ENCODE measurements at places on chromosomes 16 and 17.

GRCh38 chr17:57853695-57854094 is 3.9 kb upstream of the MRPS23 start:
- DNase-seq: no peak

GRCh38 chr17:8420041-8420934 is 15.4 kb upstream of the NDEL1 start:
- DNase-seq: no peak

DNA sequence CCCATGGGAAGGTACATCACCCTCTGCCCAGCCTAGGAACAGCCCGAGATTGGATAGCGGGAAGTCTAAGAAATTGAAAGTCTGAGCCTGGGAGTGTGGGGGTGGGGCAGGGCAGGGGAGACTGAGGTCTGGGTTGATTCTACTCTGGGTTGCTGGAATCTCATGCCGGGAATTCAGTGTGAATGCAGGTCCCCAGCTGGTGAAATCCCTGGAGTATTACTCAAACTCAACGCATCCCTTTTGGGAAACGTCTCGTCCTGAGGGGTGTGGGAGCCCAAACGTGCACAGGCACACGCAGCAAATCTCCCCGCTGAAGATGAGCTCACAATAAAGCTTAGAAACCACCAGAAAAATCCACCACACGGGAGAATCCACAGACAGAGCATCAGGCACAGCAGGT is 55.4 kb downstream of the SOCS1 start:
- DNase-seq: no peak

DNA sequence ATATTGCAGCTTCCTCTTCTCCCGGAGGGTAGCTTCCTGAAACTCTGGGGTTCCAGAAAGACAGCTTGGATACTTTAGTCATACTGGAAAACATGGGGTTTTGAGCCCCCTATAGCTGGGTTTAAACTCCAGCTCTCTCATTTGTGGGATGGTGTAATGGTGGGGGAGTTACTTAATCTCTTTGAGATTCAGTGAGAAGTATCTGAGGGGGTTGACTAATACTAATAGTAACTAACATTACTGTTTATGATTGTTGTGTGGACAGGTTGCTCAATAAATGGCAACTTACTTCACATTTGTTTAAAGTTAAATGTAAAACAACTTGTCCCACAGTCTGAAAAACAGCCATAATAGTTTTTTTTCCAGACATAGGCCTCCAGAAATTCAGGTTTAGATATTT is 5.1 kb upstream of the SUZ12 start:
- DNase-seq: no peak

DNA sequence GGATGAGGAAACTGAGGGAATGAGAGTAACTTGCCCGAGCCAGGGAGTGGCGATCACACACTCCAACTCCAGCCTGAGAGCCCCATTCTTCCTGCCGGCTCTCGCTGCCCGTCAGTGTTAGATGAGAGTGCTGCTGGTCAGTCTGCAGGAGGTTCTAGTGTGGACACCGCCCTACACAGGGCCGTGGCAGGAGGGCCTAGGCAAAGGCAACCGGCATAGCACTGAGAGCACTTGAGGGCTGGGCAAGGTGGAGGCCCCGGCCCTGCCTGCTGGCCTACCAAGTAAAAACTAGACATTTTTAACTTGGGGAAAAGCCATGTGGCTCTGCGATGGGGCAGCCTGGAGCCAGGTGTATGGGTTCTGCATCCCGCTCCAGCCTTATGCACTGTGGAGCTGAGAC is 354.8 kb downstream of the SEC14L1 start:
- DNase-seq: no peak

DNA sequence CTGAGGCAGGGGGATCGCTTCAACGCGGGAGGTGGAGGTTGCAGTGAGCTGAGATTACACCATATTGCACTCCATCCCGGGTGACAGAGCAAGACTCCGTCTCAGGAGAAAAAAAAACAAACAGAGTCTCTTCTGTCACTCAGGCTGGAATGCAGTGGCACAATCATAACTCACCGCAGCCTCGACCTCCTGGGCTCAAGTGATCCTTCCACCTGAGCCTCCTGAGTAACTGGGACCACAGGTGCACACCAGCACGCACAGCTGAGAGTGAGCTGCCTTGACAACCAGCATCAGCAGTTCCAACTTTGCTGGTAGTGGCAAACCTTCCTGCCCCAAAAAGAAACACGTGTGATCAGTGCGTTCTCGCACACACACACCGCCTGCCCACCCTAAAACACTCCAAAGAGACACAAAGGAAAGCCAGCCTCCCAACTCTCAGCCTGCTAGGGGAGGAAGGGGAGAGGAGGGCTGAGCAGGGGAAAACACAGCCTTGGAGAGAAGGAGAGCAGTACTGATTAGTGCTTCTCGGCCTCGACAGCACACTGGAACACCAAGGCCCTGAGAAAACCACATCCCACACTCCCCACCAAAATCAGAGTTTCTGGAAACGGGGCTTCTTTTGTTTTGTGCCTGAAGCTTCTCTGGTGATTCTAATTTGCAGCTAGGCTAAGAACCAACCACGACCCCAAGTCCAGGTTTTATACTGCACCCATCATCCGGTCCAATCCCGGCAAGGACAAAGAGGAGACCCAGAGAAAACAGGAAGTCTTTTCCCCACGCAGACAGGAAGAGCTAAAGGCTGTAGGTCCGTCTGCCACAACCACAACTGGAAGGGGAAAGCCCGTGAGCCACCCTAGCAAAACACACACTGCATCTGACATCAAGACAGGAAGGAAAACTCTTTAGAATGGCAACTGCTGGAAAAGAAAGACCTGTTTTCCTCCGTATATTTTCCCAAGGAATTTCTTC is 28.8 kb downstream of the ZCCHC14 start:
- no peak for DNase-seq

GRCh38 chr16:66204756-66205155 is 161.7 kb upstream of the CDH5 start:
- no peak for DNase-seq

- DNase-seq: no peak
Measured at GRCh38 chr16:66391726-66392670, 25.5 kb downstream of the CDH5 start.

DNA sequence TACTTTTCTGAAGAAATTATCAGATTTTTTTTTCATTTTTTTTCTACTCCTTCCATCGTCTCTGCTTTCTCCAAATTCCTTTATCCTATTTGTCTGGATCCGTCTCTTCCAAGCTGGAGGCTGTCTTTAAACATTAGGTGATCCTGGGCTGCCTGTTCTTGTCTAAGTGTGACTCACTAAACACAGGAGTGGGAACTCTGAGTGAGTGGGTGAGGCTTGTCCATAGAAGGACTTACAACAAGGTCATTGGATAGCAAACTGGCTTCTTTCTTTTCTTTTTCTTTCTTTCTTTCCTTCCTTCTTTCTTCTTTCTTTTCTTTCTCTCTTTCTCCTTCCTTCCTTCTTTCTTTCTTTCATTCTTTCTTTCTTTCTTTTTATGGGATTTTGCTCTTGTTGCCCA is 18.2 kb downstream of the ALOX15 start:
- DNase-seq: no peak

DNA sequence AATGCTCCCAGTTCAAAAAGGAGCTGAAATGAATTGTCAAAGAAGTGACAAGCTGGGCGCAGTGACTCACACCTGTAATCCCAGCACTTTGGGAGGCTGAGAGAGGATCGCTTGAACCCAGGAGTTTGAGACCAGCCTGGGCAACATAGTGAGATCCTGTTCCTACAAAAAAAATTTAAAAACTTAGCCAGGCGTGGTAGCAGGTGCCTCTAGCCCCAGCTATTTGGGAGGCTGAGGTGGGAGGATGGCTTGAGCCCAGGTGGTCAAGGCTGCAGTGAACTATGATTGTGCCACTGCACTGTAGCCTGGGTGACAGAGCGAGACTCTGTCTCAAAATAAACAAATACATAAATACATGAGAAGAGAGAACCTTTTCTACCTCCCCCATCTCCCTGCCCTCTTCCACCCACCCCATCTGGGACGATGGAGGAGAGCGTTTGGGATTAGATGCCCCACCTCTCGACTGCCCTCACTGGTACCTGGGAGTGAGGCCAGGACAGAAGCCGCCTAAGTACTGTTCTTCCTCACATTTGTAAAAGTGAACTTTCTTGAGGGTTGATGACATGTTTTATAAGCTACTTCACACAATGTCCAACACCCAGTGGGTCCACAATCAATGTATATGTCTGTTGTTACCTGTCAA is 2.4 kb downstream of the IL4R start:
- no peak for DNase-seq

DNA sequence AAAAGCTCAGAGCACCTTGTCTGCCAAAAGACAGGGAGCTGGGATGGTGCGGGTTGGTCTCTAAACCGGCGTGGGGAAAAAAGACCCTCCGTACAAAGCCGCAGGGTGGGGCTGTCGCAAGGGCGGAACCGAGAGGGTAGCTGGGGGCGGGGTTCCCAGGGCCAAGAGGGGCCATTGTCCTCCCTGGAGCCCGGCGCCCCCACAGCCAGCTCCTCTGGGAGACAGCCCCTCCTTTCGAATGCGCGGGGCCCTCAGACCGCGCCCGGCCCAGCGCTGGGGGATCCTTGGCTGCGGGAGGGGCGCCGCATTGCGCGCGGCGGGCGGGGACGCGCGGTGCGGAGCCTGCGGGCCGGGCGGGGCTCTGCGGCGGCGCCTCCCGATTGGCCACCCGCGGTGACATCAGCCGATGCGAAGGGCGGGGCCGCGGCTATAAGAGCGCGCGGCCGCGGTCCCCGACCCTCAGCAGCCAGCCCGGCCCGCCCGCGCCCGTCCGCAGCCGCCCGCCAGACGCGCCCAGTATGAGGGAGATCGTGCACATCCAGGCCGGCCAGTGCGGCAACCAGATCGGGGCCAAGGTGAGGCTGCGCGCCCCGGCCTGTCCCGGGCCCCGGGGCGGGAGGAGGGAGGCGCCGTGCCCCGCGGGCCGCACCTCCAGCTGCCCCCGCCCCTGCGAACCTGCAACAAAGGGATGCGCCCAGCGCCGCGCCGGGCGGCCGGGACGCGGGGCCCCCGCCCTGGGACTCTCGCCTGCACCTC is at the start of gene TUBB3:
Gene TUBB3, plus strand, starts transcription at position 459 of the 756 bp plus-strand sequence. Its CDS starts 60 bp downstream, at position 519.
- DNase-seq: no peak

DNA sequence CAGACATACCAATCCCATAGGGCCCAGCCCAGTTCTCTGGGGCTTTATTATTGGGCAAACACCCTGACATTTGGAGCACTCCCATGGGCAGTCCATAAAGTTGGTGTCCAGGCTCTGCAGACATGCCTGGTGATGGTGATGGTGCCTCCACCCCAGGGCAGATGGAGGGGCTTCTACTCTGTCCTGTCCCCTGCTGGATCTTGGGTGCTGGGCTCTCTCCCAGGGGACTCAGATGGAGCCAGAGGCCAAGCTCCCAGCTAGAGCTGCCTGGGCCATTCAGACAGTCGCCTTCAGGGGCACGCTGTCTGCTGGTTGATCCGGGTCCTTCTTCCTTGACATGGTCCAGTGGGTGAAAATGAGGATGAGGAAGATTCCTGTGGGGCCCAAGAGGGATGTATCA is 10.6 kb downstream of the CDH16 start:
- DNase-seq: no peak

DNA sequence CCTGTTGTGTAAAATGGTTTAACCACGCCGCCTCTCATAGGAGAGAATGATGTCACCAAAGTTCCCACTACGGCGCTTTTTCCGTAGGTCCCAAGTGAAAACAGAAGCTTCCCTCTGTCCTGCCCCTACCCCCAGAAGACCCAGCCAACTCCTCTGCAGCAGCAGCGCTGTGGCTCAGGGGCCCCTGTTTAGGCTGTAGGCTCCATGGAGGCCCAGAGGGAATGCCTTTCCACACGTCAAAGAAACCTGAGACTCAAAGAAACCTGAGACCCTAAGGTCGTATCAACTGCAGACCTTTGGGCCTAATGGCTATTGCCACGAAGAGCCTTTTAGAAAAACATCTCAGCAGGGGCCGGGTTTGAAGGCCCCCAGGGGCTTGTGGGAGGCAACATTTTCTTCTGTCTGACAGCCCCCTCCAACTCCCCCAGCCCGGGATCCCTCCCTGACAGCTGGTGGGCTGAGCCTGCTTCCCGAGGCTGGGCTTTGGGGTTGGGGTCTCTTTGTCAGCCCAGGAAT is 43.1 kb upstream of the MEAK7 start:
- no peak for DNase-seq

- no peak for DNase-seq
Measured at GRCh38 chr17:21263376-21263775, 10.2 kb upstream of the NATD1 start.

DNA sequence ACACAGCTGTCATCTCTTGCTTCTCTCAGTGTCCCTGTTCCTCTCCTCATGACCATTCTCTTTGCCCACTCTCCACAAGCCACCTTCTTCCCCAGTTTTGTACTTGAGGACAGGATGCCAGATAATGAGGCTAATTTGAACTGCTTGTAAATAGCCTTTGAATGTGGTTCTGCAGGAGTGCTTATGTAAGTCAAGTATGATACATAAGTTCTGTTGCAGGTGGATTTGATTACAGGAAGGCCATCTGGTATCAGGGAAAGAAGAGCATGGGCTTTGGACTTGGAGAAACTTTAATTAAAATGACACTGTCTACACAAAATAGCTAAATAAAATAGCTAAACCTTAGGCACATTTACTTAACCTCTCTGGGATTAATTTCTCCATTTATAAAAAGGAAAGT is 120.2 kb upstream of the HLF start:
- no peak for DNase-seq

All from GM12864 (cell line).